Activated CD4-positive, alpha-beta memory T cell treated with anti-CD3 and anti-CD28 coated beads, Interleukin-2, amount 10 ng/mL, durations not matched to agents 7 days and 5 days (primary cell): ENCODE measurements at places on chromosomes 4 and X.
A peak's percentile ranks its signal among the peaks of the same experiment; 100 is the strongest.

DNA sequence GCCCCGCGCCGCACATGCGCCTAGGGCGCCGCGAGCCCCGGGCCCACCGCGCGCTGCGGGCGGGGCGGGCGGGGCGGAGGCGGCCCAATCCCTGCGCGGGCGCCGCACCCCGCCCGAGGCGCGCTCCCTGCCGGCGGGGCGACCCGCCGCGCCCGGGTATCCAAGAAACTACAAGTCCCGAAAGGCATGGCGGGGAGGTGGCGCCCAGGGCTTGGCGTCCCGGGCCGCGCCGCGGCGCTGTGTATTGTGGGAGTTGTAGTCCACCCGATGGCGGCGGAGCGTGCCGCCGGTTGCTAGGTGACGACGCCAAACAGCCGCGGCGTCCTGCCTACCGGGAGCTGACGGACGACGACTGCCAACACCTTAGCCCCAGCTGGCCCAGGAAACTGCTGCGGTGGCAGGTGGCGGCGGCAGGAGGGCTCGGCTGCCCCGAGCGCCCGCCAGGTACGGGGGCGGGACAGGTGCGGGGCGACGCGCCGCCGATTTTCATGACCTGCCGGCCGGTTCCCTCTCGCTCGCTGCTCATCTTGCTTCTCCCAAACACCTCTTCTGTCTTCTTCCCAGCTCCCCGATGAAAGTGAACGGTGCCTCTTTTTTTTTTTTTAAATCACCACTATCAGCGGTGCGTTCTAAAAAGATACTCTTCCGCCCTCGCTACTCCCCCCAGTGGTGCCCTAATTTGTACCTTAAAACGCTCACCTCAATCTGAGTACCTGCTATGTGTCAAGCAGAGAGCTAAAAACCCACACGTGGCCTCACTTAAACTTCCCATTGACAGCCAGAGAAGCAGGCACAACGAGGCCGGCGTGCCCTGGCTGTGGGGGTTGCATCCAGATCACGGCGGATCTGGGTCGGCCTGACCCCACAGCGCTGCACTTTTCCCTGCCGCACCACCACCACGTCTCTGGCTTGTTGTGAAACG is at the start of gene CFAP99:
CFAP99 (plus strand) TSS at position 306 of the 922 bp plus-strand sequence.
- DNase-seq: peak; percentile 99
- peaks cover 32% of the 10 kb centered on the region for H3K27me3 ChIP-seq
- peak within 1 kb of the TSS; percentile 92 for H3K4me3 ChIP-seq

GRCh38 chr4:167606551-167606950 is 372.3 kb upstream of the SPOCK3 start:
- no peak overlapping the region for H3K27ac ChIP-seq
- H3K27me3 ChIP-seq: no peaks in the 10 kb centered on the region
- H3K4me3 ChIP-seq: no peak overlapping the region
- H3K4me1 ChIP-seq: no peaks in the 10 kb centered on the region
- H3K36me3 ChIP-seq: no peaks in the 10 kb centered on the region

DNA sequence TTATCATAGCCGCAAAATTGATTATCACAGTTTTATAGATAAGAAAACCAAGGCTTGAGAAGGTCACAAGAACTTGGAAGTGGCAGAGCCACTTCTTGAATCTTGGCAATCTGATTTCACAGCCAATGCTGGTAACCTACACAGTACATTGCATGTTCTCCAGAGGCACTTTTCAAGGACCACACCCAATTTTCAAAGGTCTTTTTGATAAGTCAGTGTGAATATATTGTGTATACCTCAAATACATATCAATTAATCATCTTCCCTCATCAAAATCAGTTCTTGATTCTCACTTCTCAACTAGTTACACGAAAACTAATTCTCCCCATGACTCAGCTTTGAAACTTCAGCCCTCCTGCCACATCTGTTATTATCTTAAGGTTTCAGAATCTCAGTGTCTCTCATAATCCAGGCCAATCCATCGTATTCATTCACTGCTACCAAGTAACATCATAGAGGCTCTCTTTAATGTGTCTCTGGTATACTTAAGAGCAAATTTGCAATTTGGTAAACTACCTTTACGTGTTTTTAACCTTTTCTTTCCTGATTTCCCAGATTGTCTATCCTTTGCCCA is 16.8 kb downstream of the CAMK2D start:
- H3K27ac ChIP-seq: no peak overlapping the region
- no peaks in the 10 kb centered on the region for H3K27me3 ChIP-seq
- DNase-seq: no peak
- no peak overlapping the region for H3K4me3 ChIP-seq
- peaks cover 16% of the 10 kb centered on the region for H3K4me1 ChIP-seq

DNA sequence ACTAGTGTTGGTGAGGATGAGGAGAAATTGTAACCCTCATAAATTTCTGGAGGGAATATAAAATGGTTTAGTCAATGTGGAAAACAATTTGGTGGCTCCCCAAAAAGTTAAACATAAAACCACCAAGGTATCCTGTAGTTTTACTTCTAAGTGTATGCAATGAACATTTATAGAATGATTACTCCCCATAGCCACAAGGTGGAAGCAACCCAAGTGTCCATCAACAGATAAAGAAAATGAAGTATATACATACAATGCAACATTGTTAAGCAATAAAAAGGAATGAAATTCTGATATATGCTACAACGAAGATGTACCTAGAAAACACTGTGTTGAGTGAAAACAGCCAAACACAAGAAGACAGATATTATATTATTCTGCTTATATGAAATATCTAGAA is 569.1 kb upstream of the GRID2 start:
- H3K4me3 ChIP-seq: no peak overlapping the region
- no peaks in the 10 kb centered on the region for H3K27me3 ChIP-seq
- DNase-seq: no peak

DNA sequence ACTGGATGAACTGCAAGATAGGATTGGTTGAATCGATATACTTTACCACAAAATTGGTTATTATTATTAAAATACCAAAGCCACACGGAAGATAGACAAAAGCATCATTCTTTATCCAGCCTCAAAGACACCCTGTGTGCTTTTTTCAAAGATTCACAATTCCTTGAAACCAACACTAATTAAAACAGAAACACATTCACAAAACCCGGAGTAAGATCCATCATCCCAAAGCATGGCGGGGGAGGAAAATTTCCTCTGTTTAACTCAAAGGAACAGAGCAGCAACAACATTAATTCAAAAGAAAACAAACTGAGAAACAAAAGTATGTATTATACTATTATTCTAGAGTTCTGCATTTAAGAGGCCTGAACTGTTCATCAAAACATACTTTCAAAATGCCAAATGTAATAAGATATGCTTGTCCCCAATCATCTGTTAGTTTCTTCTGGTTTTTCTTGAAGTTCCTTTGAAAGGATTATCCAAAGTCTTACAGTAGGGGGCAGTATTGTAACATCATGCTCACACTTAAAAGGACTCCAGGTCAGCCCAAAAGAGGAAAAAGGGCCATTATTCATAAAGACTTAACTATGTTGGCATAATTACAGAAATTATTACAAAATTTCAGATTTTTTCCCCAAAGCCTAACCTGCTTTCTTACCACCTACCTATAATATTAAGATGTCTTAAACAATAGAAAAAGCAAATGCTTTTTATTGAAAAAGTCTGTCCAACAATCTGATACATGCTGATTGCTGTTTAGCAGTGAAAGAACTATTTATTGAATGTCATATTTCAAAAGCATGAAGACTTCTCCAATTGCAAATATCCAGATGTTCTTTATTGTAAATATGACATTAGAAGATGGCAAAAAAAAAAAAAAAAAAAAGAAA is 168.7 kb downstream of the SCFD2 start:
- H3K4me3 ChIP-seq: no peak overlapping the region
- H3K27ac ChIP-seq: no peak overlapping the region
- H3K27me3 ChIP-seq: no peaks in the 10 kb centered on the region
- no peaks in the 10 kb centered on the region for H3K4me1 ChIP-seq

- H3K27me3 ChIP-seq: peaks cover 4% of the 10 kb centered on the region
- H3K4me3 ChIP-seq: no peak overlapping the region
- no peak for DNase-seq
- no peak overlapping the region for H3K27ac ChIP-seq
These were observed 7.1 kb downstream of the AWAT2 start for GRCh38 chrX:70042399-70043371.
